ENCODE measurements at places on chromosomes 13 and 19.

DNA sequence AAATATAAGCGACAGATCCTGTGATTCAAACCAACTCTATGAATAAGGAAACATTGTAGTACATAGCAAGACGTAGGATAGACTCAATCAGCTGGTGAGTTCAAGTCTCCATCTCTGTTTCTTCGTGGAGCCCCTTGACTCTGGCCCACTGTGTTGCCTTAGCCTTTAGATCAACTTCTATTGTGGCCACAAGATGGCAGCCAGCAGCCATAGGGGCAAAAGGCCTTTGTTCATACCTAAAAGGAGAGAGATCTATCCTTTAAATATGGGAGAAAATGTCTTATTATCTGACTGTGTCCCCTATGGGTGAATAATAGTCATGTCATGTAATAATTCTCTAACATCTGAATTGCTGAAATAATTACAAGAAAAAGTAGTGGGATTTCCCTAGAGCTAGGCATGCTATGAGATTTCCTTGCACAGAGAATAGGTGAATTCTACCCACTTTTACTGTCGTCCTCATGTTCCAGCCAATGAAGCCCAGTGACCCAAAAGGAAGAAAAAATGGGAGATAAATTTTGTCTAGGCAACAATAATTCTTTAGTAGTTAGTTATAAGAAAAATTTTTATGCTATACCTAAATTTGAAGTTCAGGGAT lies 129.4 kb downstream of the PCDH20 start:
- DNase-seq = no peak

DNA sequence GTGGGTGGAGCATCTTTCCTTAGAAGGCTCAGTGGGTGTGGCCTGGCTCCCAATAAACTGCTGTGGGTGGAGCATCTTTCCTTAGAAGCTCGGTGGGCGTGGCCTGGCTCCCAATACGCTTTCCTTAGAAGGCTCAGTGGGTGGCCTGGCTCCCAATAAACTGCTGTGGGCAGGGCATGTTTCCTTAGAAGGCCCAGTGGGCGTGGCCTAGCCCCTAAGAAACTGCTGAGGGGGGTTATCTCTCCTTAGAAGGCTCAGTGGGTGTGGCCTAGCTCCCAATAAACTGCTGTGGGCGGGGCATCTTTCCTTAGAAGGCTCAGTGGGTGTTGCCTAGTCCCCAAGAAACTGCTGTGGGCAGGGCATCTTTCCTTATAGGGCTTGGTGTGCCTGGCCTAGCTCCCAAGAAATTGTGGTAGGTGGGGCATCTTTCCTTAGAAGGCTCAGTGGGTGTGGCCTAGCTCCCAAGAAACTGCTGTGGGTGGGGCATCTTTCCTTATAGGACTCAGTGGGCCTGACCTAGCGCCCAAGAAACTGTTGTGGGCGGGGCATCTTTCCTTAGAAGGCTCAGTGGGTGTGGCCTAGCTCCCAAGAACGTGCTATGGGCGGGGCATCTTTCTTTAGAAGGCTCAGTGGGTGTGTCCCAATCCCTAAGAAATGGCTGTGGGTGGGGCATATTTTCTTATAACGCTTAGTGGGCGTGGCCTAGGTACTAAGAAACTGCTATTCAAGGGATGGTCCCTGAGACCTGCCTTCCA lies 10.3 kb downstream of the HSH2D start:
- peak; percentile 42 for DNase-seq

DNA sequence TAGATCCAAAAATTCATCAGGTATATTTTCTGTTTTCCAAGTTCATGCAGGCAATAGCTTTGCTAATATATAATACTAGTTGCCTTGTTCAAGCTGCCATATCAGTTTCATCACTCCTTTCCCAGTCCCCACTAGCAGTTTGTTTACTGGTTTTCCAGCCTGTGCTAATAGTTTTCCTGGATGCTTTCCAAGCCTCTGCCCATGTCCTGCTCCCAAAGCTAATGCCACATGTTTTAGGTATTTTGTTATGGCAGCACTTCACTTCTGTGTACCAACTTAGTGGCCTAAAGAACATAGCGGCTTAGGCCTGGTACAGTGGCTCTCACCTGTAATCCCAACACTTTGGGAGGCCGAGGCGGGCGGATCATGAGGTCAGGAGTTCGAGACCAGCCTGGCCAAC lies 28.1 kb upstream of the ZNF527 start:
- no peak for DNase-seq

DNA sequence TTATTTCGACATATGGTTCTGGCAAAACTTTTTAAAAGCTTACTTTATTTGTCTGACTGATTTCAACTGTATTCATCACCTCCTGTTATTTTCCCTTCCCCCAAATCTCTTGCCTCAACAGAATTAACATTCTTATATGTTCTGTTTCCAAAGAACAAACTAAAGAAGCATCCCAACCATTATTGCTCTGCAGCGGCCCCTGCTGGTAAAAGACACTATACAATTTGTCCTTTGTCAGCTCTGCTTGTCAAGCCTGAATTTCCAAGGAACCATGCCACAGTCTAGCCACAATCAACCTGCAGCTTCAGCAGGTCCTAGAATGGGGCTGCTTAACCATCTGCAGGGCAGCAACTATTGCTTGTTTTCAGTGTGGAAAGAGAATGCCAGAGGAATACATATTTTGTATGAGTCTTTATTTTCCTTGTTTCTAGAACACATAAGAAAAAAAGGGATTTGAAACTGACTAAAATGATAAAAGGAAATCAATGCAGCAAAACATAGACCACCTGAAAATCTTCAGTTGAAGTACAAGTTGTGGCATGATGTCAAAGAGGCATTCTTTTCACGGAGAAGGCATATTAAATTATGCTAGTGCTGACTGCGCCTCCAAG lies 845.3 kb downstream of the DIAPH3 start:
- peak; percentile 49 for DNase-seq

DNA sequence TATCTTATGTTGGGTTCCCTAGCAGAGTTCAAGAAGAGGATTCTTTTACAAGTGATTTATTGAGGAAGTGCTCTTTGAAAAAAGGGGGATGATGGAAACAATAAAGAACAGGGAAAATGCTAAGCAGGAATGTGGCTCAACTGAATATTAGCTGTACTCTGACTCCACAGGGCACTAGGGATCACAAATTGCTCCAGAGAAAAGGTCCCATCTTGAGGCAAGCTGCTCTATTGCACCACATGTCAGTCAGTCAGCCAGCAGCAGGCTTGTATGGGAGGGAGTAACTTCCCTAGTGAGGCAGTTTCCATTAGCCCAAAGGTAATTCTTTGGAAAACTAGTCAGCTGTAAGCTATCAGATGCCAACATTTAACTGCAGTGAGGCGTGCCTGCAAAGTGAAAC lies 73.3 kb upstream of the FNDC3A start:
- DNase-seq = no peak

Measured in stimulated activated CD4-positive, alpha-beta T cell treated with anti-CD3 and anti-CD28 coated beads, Interleukin-1b, Interleukin-23, amount 100 ng/mL, for 48 hours (primary cell).